Stimulated activated CD8-positive, alpha-beta memory T cell treated with anti-CD3 and anti-CD28 coated beads, Interleukin-2, amount 100 ng/mL, for 48 hours (primary cell): ENCODE measurements at places on chromosomes 7 and 10.

DNA sequence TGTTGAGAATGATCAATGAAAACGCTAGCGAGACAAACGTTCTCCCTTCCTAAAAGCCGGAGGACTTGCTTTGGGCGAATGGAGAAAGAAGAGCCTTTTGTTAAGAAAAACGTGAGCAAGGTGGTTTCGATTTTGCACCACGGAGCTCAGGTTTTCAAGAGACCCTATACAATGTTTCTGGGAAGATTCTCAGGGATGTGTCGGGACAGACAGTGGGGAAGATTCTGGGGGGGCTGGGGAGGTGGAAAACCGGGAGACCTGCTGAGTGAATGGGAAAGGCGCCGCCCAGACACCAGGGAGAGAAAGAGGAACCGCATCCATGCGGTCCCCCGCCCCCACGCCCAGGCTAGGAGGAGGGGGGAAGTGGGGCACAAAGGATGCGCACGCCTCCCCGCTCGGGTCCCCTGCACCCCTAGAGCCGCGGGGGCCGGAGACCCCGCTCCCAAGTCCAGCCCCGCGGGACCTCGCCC lies 745 bp downstream of the YWHAG start:
- peak; percentile 35 for DNase-seq

DNA sequence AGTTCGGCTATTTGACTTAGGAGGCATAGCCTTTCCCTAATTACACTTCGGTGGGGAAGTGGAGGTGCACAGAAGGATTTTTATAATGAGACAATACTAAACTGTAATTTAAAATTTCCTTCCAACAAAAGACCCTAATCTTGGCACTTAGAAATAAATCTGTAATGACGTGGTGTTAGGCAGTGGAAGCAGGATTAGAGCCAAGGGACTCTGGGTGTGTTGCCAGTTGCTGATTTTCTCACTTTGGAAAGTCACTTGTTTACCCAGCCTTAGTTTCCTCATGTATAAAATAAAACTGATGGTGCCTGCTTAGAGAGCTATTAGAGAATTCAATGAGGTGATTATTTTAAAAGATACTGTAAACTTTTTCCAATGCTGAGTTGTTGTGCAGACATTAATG lies 287.2 kb downstream of the AUTS2 start:
- no peak for DNase-seq

DNA sequence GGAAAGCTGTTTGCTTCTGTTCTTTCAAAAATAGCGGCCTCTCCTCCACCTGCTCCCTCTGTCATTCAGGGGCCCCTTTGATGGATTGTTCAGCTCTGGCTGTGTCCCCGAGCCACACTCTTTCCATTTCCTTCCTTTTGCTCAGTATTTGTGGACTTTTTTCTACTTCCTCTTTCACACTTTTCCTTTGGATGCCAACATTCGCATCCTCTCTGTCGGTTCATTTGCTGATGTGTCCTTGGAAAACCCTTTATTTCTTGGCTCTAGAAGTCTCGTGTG lies 11.7 kb upstream of the PWWP2B start:
- DNase-seq: no peak

GRCh38 chr10:114962441-114962840 lies 24.4 kb downstream of the TRUB1 start:
- no peak for DNase-seq

- no peak for DNase-seq
These were observed 501.7 kb upstream of the SORCS1 start for GRCh38 chr10:107666214-107666613.

GRCh38 chr7:10483671-10484070 lies 490.0 kb upstream of the PHF14 start:
- no peak for DNase-seq

- no peak for DNase-seq
These were observed 38.8 kb upstream of the ZRANB1 start for GRCh38 chr10:124903111-124903510.

GRCh38 chr7:20661884-20662283 lies 46.4 kb downstream of the ABCB5 start:
- DNase-seq: no peak
